Hepatocyte (in vitro differentiated cells): ENCODE measurements at places on chromosomes 12 and 14. TPM values are rescaled to one million over a fixed set of nuclear protein-coding genes. Genes with fewer than 3 reads are reported as not detected.

DTX1 gene
- total RNA-seq: 0.47 and 1.0 TPM in 2 replicates

SLC5A8 gene
- total RNA-seq: not detected in 2 replicates

SLC25A47 gene
- 1.6 and 1.8 TPM in 2 replicates for total RNA-seq

DNA sequence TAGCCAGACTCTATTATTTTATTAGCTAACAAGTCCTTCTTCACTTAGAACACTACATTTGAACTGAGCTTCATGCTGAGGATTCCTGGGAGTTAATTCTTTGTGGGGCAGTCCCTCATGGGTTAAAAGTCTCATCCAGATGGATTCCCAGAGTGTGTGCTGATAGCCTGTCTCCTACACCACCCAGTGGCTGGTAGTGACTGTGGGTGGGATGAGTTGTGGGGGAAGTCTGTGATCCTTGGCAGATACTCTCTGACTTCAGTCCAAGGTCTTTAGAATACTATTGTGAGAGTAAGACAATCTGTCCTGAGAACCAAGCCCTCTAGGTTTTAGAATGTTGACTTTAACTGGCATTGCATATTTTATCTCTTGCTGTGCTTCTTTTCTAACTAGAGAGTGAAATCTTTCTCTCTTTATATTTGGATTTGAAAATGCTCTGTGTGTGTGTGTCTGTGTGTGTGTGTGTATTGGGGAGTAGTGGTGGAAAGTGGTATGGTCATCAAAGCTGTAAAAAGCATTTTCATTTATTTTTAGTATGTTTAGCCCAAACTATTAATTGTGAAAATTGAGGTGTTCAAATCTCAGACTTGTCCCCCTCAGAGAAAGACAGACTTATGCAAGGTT lies 37.3 kb downstream of the AKAP6 start:
- DNase-seq: peak; percentile 31

DNA sequence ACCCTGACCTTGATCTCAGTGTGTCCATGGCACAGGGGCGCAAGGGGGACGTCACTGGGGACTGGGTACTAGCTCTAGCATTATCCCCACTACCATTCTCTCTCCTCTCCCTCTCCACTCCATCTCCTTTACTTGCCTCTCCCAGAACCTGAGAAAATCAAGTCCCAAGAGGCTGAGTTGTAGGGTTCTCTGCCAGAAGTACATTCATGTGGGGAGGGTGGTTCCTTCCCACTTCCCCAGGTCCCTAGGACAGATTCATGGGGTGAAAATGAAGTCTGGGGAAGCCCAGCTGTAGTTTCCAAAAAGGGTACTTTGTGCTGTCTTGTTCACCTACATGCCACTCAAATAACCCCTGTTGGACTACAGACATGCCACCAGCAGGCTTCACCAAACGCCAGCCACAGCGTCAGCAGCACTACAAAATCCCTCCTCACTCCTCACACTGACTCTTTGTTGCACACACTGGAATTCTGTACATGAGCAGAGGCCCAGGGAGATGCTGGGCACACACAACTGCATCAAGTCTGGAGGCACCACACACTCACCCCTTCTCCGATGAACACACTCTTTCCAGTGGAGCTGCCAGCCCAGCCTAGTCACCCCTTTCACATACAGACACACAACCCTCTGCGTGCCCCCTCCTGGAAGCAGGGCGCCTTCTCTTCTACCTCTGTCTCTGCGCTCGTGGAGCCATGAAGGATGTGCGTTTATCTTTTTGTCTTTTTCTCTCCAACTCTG lies 6.9 kb downstream of the RARG start:
- DNase-seq: no peak

- DNase-seq: peak; percentile 78
Observed at GRCh38 chr12:53543539-53543938, 36.3 kb upstream of the NPFF start.

GRCh38 chr14:78897443-78897842 lies 727.3 kb downstream of the NRXN3 start:
- DNase-seq: no peak
